Suprapubic skin (tissue), 4 donors: ENCODE measurements at places on chromosomes 16 and 17. TPM values are rescaled to one million over a fixed set of nuclear protein-coding genes. Genes with fewer than 3 reads are reported as not detected.

- DNase-seq: no peak
Measured at GRCh38 chr17:78029697-78030096, 71.2 kb downstream of the TNRC6C start.

DNA sequence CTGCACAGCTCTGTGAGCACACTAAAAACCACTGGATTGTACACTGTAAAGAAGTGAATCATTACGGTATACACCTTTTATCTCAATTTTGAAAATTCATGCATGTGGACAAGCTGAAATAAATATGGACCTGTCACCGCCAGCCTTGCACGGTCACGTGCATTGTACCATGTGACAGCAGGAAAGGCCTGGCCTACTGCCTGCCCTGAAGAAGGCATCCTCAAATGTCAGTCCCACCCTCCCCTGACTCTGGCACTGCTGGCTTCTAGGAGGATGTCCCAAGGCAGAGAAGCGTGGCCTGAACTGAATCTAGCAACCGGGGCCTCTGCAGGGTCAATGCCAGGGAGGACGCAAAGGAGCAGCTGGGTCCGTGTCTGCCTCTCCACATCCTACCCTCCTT lies 34.6 kb downstream of the SLC38A8 start:
- DNase-seq: no peak

DNA sequence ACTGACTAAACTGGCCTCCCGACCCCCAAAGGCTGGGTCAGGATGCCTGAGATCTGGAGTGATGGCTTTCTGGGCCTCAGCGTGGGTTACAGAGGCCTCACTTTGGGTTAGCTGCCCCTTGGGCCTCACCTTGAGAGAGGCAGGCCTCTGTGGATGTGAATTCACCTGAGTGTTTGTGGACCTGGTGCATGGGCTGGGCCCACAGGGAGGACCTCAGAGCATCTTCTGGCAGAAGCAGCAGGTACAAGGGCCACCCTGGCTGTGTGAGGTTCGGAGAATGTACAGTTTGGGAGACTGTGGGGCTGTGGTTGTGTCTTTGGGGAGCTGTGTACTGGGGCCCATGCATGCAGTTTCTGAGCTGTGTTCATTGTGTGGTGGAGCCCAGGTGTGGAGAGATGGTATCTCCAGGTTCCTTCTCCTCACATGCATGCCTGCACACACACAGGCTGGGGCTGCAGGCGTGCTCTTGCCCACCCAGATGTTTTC lies 18.3 kb downstream of the RARA start:
- DNase-seq: peak; percentile 74

Gene FBXL16
- 18.4 TPM for total RNA-seq

- no peak for DNase-seq
Measured at GRCh38 chr17:77042476-77043231, 98.1 kb upstream of the SEC14L1 start.

- DNase-seq: no peak
Measured at GRCh38 chr17:45950888-45951287, 48.2 kb upstream of the STH start.

Gene ASGR2
- total RNA-seq: 11.8 TPM

GRCh38 chr17:40452216-40452787 lies 9.1 kb downstream of the IGFBP4 start:
- no peak for DNase-seq

Gene SOST
- total RNA-seq: not detected

DNA sequence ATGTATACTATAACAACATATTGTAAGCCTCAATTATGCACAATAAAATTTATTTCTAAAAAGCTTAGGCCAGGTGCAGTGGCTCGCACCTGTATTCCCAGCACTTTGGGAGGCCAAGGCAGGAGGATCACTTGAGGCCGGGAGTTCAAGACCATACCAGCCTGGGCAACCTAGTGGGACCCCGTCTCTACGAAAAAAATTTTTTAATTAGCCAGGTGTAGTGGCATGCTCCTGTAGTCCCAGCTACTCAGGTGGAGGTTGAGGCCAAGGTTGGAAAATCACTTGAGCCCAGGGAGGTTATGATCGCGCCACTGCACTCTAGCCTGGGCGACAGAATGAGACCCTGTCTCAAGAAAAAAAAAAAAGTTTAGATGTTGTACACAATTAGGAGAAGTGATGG lies 45.5 kb downstream of the VMP1 start:
- no peak for DNase-seq

Gene ZNF205
- total RNA-seq: 19.4 TPM

- no peak for DNase-seq
Measured at GRCh38 chr17:60971515-60972369, 294.1 kb downstream of the BCAS3 start.

Gene KCNG4
- total RNA-seq: not detected

DNA sequence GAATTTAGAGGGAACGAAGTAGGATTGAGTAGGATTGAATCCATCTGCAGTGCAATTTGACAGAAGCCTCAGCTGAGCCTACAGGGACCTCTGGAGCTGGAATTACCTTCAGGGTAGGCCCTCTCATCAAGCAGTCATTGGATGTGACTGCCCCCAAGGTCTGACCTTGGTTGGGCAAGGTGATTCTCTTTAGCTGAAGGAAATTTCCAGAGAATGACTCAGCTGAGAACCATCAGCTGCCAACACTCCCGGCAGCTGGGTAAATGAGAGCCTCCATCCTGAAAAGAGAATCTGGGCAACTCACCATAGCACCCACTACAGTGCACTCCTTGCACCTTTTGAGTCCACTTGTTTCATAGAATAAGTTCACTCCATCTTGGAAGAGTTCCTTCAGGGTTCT lies 113.5 kb upstream of the MED13 start:
- no peak for DNase-seq

DNA sequence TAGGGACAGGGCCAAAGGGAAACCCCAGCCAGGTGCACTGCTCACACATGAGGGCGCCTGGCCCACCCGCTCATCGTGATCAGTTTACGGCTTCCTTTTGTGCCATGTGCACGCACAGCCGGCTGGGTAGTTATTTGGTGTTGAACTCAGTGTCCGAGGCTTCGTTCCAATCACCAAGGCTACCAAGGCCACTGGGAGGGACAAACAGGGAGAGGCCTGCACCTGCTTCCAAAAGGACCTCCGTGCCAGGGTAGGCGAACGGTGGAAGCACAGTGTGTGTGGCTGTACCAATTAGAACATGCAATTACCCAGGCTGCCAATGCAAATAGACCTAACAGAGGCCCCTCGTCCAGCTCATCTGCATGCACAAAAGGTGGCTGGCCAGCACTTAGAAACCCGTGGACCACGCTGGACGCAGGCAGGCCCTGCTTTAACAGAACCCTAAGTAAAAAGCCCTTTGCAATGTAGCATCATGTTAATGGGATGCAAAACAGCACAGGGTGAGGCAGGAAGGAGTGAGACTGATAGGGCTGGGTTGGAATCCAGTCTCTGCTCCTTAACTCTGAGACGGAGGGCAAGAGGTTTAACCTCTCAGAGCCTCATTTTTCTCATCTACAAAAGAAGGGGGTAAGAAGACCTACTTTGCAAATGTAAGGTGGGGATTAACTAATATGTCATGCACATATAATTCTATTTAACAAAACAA lies 204.0 kb downstream of the XYLT1 start:
- DNase-seq: no peak

Gene VKORC1
- total RNA-seq: 75.7 TPM

Gene ALDH3A2
- total RNA-seq: 1,000 TPM

GRCh38 chr17:67082107-67082506 lies 37.8 kb downstream of the CACNG1 start:
- DNase-seq: no peak

Gene CBX8
- total RNA-seq: 2.3 TPM

DNA sequence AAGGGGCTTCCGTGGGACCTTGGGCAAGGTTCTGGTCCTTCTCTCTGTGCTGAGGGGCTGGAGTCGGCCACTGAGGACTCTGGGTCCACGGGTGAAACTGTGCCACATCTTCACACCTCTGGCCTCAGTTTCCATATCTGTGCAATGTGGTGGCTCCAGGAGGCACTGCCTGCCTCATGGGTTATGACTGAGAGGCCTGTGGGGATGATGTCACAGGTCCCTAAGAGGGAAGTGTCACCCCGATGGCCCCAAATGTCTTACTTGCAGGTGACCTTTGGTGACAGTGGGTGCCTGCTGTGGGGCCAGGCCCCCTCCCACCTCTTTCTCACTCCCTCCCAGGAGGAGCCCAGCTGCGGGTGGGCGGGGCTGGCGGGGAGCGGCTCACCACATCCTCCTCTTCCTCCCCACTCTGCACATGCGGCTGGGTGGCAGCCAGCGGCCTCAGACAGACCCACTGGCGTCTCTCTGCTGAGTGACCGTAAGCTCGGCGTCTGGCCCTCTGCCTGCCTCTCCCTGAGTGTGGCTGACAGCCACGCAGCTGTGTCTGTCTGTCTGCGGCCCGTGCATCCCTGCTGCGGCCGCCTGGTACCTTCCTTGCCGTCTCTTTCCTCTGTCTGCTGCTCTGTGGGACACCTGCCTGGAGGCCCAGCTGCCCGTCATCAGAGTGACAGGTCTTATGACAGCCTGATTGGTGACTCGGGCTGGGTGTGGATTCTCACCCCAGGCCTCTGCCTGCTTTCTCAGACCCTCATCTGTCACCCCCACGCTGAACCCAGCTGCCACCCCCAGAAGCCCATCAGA lies at the start of gene IL21R:
TSS of gene IL21R (plus strand) at position 407 of the 801 bp plus-strand sequence. CDS start 27,898 bp downstream, outside the sequence.
- no peak for DNase-seq

Gene BRIP1
- 2.8 TPM for total RNA-seq

DNA sequence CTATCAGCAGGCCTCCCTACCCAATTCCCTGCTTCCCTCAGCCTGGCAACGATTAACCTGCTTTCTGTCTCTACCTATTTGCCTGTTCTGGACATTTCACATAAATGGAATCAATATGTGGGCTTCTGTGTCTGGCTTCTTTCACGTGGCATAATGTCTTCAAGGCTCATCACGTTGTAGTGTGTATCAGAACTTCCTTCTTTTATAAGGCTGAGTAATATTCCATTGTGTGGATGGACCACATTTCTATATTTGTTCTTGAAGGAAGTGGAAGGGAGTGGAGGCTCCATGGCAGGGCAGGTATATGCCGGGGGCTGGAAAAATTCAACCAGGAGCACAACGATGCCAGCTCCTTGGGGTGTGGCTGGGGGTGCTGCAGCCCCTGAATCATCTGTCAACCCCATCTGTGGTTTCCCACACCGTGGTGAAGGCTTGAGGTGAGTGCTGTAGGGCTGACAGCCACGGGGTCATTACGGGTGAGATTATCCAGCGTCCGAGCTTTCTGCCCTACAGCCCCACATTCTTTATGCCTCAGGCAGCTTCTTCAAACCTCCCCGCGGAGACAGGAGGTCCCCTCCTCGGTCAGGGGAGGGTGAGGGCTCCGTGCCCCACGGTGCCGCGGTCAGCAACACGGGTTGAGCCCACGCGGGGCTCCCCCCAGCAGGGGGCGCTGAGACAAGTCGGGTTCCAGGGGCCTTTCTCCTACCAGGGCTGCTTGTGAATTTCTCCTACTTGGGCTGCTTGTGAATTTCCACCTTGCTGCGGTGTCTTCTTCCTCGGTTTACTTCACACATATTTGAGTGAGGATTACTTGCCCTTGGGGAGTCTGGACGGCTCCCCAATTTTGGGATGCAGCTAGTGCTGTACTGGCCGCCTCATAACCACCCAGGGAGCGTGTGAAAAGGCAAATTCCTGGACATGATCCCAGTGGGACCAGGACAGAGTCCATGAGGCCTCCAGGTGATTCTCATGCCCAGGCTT lies 18.3 kb upstream of the WFIKKN2 start:
- no peak for DNase-seq

Gene GNGT2
- not detected for total RNA-seq

DNA sequence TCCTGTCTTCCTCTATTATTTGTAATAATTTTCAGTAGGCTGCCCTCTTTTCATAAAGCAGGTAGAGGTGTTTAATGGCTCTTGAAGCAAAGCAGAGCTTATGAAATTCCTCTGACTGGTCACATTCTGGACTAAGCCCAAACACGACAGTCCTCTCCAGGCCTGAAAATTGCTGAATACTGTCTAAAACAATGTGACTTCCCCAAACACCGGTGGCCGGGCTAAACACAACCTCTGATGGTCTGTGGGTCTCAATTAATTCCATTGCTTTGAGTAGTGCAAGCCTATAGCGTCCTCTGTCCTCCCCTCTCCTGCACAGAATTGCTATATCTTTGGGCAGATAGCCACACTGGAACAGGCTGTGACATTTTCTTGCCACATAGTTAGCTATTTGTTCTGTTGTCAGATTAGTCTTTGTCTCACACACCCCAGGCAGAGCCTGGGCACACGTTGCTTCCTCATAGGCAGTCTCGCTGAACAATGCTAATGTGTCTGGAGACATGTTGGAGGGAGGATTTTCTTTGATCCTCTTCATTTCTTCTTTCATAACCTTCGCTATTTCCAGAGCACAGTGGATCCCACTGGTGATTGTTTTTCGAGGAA lies 10.8 kb upstream of the SLFN12L start:
- DNase-seq: no peak

GRCh38 chr16:75579281-75579834 lies 13.2 kb downstream of the GABARAPL2 start:
- no peak for DNase-seq

- DNase-seq: no peak
Measured at GRCh38 chr17:56064506-56064905, 88.8 kb upstream of the ANKFN1 start.

DNA sequence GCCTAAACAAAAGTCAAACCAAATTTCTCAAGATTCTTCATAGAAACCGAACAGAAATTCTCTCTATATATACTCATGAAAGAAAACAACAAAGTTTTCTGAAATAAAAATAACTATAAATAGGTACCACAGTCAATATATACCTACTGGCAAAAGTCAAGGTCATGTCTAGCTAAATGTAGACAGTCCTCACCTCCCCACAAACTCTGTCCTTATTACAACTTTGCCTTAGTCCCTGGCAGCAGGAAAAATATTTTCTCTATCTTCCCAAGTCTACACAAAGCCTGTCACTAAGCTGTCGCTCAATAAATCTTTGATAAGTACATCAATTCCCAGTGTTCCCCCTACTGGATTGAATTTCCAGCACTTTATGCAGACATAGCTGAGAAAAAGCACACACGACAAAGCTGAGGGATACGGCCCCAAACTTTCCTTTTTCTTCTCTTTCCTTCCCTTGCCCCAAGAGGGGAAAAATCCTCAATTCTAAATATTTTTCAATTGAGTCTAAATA lies 2.7 kb downstream of the CFAP20 start:
- DNase-seq: no peak

Gene TSPAN10
- 9.2 TPM for total RNA-seq
